KG1 (cell line): ENCODE measurements at places on chromosomes 12 and 14.

- DNase-seq = no peak
These were observed 71.3 kb downstream of the ANKRD9 start for GRCh38 chr14:102437997-102438915.

- no peak for DNase-seq
These were observed 25.4 kb downstream of the FAM222A start for GRCh38 chr12:109738878-109739665.

- no peak for DNase-seq
These were observed 106.0 kb upstream of the PRICKLE1 start for GRCh38 chr12:42695490-42695995.

DNA sequence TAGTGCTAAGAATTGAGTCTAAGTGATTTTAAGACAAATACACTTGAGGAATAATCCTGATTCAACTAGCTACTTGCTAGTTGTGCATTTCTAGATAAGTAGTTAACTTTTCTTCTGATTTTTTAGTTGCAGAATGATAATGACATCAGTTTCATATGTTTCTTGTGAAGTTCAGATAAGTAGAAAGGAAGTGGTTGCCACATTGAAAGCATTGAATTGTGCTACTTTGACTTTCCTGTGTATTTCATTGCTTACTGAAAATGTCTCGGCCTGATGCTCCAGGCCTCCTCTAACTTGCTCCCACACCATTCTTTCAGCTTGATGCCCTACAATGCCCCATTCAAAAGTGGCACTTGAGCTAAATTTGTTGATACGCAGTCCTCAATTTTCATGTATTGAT lies 980.0 kb downstream of the TMTC2 start:
- DNase-seq = no peak

DNA sequence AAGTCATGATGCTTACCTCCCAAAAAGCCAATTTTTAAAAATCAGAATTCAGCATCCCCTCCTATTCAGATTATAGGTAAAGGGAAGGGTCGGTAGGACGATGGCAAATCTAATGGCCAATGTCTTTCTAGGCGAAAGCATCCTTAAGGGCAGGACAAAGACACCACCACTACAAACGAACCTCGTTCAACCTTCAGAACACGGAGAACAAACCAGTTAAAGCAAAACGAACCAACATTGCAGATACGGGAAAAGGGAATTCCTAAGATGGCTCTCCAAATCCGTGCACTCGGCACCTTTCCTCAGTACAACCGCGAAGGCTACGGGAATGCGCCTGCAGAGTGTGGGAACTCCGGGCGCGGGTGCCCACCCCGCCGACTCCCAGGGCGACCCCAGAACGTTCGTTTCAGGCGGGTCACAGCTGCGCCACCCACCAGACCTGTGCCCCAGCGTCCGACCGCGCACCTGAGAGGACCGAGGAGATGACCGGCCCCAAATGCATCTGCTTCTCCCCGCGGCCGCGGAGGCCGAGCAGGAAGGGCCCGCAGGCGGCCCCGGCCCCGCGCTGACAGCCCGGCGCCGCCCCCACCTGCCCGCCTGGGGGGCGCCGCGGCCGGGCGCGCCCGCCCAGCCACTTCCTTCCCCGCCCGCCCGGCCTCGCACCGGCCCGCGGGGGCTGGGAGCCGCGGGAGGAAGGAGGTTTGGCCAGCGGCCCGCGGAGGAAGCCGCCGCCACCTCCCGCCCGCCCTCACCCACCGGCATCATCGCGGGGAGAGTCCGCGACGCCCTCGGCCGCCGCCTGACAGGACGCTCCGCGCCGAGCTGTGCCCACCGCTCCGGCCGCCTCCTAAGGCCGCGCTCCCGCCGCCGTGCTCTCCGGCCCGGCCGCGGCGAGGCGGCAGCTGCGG lies 578 bp downstream of the PPP1R13B start:
- DNase-seq = no peak

- DNase-seq = no peak
These were observed 16.4 kb upstream of the PLD4 start for GRCh38 chr14:104908303-104908702.

- no peak for DNase-seq
These were observed 69.3 kb upstream of the USP15 start for GRCh38 chr12:62190689-62191490.

DNA sequence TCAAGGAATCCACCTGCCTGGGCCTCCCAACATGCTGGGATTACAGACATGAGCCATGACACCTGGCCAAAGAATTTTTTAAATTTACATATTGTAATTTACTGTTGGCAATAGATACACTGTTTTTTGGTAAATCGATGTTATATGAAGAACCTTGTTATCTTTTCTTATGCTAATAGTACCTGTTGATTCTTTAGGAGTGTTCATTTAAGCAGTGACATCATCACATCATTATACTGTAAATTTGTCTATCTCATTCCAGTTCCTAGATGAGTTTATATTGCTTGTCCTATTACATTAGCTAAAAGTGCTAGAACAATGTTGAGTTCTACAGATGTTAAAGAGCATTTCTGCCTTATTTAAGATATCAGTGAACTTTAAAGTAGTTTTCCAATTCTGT lies 13.0 kb upstream of the TAS2R30 start:
- DNase-seq = no peak

DNA sequence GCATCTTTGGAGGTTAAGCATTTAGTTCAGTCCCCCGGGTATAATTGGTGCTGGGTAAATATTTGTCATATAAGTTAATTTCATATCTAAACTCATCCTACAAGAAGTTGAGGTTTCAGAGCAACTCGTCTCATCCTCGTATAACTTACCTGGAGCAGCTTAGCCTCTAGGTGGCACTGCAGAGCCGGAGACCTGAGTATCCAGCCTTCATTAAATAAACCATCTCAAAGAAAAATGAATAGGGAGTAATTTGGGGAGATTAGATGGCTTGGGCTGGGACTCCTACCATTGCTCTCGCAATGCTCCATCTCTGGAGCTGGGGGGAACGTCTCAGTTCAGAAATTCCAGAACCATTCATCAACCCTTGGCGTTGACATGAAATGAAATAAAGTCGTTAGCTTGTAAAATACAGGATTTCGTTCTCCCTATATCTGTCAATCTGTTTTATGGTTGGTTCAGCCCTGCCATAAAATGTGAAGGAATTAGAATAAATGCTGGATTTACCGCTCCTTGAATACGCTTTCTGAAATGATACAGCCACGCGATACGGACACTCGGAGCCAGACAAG lies 122.9 kb upstream of the TMEM132D start:
- DNase-seq = no peak

- no peak for DNase-seq
These were observed 38.3 kb upstream of the LDHB start for GRCh38 chr12:21695986-21696385.

GRCh38 chr14:76500011-76500410 lies 124.1 kb downstream of the ESRRB start:
- no peak for DNase-seq

- DNase-seq = peak; percentile 15
These were observed 601 bp downstream of the ZNF839 start for GRCh38 chr14:102320033-102320660.
